ENCODE measurements at places on chromosomes 3 and 15. TPM values are rescaled to one million over a fixed set of nuclear protein-coding genes. Genes with fewer than 3 reads are reported as not detected.

- DNase-seq: no peak
Measured at GRCh38 chr3:25096536-25096935, 331.5 kb upstream of the RARB start.

DNA sequence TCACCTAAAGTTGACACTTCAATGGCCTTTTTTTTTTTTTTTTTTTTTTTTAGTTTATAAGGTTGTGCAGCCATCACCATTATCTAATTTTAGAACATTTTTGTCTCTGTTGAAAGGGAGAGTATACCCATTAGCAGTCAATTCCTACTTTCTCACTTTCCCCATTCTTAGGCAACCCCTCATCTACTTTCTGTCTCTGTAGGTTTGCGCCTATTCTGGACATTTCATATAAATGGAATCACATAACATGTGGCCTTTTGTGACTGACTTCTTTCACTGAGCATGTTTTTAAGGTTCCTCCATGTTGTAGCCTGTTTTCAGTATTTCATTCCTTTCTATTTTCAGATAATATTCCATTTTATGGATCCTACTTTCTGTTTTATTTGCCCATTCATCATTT is 56.3 kb downstream of the BLM start:
- no peak for DNase-seq

GRCh38 chr3:154059833-154060232 is 61.4 kb upstream of the ARHGEF26 start:
- DNase-seq: peak; percentile 20

DNA sequence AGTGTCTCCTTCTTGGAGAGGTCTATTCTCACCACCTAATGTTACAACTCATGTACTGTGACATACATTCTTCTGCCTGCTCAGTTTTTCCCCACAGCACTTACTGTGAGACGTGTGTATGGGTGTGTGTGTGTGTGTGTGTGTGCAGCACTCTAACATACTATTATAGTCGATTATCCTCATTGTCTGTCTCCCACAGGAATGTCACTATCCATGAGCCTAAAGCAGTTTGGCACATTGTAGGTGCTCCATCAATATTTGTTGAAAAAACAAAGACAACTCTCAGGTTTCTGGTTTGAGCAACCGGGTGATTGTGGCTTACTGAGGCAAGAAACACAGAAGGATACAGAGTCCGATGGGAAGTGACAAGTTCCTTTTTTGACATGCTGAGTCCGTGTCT is 8.6 kb upstream of the ZNF148 start:
- no peak for DNase-seq

GRCh38 chr15:93018574-93018973 is 70.4 kb downstream of the RGMA start:
- DNase-seq: no peak

DNA sequence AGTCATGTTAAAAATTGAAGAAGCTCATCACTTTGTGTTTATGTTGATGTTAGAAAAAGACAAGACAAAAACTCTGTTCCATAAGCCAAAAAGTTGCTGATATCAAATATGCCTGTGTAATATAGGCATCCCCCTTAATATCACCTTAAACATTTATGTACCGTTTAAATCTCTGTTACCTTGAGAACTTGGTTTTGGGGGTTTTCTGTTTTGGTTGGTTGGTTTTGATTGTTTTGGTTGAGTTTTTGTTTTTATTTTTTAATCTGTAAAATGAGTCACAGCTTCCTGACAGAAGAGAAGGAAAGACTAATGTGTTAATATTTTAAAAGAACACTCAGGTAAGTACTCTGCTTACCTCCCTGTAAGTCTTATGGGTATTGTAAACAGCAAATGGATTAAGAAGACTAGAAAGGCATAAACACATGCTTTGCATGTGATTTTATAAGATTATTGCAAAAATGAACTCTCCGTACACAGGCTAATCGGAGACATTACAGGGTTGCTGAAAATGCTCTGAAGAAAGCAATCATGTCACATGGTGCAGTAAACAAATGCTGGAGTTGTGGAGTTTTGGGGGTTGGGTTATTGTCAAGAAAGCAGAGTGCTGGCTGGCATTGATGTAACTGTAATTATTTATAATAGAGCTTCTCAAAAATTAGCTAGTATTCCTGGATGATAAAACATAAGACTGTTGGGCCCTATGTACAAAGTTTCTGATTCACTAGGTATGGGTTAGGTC is 69.5 kb upstream of the MBNL1 start:
- DNase-seq: no peak

GRCh38 chr3:197877902-197878301 is 72.1 kb upstream of the RPL35A start:
- no peak for DNase-seq

DNA sequence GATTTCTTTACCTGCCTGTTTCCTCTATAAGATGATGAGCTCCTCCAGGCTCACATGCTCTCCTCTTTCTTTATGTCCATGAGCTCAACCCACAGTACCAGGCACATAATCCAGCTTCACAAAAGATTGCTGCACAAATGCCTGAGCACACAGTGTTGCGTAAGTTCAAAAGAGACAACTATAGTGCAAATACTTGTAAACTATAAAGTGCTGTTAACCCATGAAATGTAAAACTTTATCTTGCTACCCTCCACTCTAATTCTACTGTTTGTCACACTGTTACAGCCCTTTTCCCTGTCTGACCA is 101.0 kb upstream of the LPP start:
- DNase-seq: no peak

- DNase-seq: no peak
Measured at GRCh38 chr15:42344763-42345162, 14.5 kb upstream of the CAPN3 start.

Gene CADM2
- 4.0 TPM for total RNA-seq

Gene HYAL1
- 5.8 TPM for total RNA-seq
